ENCODE measurements at places on chromosomes 13 and 19. TPM values are rescaled to one million over a fixed set of nuclear protein-coding genes. Genes with fewer than 3 reads are reported as not detected.

SULT2A1 gene
- total RNA-seq = not detected

NLRP7 gene
- not detected for total RNA-seq

ZNF43 gene
- total RNA-seq = 6.5 TPM

CLIP3 gene
- total RNA-seq = 2.0 TPM

SYNE4 gene
- total RNA-seq = not detected

NDUFA7 gene
- total RNA-seq = 48.3 TPM

TNFSF9 gene
- 0.29 TPM for total RNA-seq

SH2D3A gene
- not detected for total RNA-seq

DNA sequence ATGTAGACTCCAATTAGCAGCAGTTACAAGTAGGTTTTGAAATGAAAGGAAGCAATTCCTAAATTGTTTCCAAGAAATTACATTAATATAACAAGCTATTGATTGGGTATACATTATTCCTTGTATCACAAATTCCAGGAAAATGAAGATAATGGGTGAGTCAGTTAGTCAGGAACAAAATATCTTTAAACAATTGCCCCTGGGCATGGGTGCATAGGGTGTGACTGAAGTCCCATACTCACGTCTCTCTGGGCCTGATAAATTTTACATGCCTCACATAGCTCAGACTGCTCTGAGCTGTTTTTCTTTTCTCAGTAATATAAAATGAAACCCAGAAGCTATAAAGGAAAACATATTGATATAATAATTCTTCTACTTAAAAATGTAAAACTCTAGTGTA is 87.8 kb downstream of the FNDC3A start:
- DNase-seq = peak; percentile 54

- no peak for DNase-seq
Measured at GRCh38 chr13:33683376-33683775, 134.6 kb upstream of the RFC3 start.

GRCh38 chr13:85533911-85534310 is 265.3 kb downstream of the SLITRK6 start:
- DNase-seq = no peak

DNA sequence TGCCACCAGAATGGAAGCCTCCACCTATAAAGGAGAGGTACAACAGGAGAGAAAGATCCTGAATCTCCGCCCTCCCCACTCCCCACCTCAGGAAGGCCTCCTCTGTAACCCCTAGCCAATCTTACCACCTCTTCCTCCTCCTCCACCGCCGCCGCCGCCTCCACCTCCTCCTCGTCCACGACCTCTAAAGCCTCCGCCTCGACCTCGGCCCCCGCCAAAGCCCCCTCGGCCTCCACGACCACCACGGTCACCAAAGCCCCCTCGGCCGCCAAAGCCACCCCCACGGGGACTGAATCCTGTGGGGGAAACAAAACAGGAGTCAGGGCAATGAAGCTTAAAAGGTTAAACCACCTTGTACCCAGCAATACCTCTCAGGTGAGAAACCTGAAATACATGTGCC is 5.7 kb downstream of the FBL start:
- DNase-seq = no peak

DNA sequence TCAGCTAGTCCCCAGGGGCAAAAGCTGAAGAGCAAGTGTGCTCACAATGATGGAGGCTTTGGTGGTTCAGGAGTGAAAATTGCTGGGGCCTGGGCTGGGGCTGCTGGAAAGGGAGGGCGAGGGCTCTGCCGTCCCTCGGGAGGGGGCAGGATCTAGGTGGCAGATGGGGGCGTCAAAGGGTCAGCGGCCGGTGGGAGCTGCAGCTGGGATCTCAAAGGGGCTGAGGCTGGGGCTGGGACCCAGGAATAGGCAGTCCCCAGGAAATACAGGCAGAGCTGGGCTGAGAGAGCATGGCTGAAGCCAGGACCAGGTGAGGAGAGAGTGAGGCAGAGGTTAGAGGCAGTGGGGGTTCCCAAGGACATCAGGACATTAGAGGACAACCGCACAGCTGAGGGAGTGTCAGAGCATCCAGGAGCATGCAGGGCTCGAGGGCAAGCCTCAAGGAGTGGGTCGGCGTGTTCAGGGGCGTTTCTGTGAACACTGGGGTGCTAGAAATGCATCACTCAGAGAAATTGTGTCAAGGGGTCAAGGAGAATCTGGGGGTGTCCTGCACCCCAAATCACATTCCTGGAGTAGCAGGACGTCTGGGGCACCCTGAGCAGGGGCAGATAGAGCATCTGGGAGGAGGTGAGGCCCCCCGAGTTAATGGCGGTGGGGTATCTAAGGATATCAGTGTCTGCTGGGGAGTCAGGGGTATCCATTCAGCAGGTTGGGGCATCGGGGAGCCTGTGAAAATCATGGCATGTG is 1.2 kb upstream of the SYNE4 start:
- DNase-seq = no peak

- DNase-seq = no peak
Measured at GRCh38 chr13:97239943-97240787, 18.0 kb downstream of the MBNL2 start.

DNA sequence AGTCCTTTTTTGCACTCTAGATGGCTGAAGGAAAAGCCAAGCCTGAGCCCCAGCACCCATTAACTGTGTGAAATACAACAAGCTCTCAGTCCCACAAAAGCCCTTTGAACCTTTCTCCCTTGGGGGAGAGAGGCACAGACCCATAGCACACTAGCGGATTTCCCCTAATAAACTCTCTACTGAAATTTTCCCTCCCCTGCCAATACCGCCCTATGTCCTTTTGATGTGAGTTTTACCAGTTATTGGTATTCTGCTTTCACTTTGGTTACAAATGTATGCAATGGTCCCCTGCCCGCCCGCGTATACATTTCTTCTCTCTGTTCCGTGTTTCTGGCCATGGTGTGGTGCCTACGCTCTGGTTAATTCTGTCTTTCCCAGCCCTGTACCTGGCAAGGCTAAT is 54.0 kb upstream of the MYO16 start:
- no peak for DNase-seq

- DNase-seq = no peak
Measured at GRCh38 chr19:41612483-41612882, 14.4 kb downstream of the CEACAM4 start.

DNA sequence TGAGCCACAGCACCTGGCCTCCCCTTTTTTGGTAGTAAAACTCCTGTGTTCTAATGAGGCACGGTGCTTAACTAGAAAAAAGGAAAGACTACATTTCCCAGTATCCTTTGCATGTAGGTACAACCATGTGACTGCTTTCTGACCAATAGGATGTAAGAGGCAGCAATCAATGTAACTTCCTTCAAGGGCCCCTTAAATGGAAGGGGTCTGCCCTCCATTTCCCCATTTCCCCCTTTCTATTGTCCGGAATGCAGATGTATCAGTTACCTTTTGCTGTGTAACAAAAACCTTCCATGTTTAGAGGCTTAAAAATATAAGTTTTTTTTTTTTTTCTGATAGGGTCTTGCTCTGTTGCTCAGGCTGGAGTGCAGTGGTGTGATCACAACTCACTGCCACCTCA is 2.2 kb downstream of the GPR32 start:
- peak; percentile 34 for DNase-seq

DNA sequence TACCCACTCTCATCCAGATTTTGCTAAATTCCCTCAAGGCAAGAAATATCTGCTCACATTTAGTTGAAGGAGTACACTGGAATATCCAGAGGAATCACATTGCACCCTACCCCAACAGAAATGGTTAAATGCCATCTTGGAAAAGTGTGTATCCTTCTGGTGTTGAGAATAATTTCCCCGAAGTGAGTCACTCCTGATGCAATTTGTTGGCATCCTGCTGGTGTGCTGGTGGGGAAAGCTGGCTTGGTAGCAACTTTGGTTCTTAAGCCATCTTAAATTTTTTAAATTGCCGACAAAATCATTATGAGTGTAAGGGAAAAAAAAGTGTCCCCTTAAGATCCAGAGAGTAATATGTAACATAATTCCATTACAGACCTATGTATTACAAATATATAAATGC is 337.3 kb upstream of the DACH1 start:
- DNase-seq = peak; percentile 73

DNA sequence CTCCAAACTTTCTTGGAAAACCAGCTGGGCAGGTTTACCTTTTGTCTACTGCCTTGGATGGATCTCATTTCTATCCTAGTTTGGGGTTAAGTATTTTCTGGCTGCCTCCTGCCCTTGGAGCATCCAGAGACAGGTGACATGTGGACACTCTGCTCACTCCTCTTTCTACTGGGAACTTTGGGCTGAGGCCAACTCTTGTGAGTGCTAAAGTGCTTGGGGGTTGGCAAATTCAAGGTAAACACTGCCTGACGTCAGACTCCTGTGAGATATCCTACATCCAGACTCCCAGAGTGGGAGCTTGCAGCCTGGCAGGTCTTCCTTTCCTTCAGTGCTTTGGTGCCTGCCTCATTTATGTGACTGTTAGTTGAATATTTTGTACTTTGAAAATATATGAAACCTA is 388.1 kb downstream of the KCNRG start:
- no peak for DNase-seq

Data from RPMI7951 (cell line).